Lung (tissue), 17 donors: ENCODE measurements at places on chromosomes 7 and 10. TPM values are rescaled to one million over a fixed set of nuclear protein-coding genes. Genes with fewer than 3 reads are reported as not detected.

Gene TAS2R40
- polyA plus RNA-seq: not detected

DNA sequence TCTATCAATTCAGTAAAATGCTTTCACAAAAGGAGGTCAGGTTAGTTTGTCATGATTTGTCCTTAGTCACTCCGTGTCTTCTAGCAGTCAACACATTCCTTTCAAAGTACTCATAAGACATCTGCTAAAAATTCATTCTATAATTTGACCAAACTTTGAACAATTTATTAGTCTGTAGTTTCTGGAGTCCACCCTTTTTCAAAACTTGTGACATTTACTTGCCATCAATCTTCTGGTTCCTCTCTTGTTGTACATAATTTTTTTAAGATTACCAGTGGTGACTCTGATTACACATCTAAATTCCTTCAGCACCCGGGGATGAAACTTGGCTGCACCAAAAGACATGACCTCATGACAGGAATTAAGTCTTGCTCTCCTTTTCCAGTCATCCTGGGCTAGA lies 130.1 kb downstream of the NEBL start:
- H3K27me3 ChIP-seq: no peaks in the 10 kb centered on the region
- DNase-seq: peak; percentile 11
- H3K27ac ChIP-seq: no peak overlapping the region
- H3K4me1 ChIP-seq: no peaks in the 10 kb centered on the region
- no peak overlapping the region for H3K4me3 ChIP-seq

DNA sequence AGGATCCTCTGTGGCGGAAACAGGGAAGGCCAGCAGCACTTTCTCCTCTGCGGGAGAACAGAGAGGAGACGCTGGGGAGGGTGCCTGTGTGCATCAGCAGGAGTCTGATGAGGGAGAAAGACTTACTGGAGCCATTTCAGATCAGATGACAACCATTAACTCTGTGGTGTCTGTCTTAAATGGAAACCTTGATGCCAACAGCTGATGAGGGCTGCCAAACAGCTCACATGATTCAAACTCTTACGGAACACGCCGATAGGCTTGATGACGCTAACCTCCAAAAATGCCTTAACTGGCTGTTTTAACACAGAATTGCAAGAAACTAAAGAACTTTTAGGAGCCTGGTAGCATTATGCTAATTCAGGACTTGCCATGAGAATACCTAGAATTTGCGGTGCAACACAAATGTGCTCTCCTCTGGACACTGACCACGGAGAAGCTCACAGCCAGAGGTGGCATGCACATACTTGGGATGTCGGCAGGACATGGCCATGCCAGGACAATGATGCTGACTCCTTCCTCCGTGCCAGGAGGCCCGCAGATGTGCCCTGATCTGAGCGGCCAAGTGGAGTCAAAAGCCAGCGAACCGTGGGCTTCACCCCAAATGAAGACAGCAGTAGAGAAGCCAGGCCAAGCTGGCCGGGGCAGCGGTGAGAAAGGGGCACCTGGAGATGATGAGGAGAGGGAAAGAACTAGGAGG lies 154.9 kb downstream of the ZMYND11 start:
- DNase-seq: no peak
- no peak overlapping the region for H3K27ac ChIP-seq
- peaks cover 12% of the 10 kb centered on the region for H3K36me3 ChIP-seq
- no peak overlapping the region for H3K4me3 ChIP-seq

DNA sequence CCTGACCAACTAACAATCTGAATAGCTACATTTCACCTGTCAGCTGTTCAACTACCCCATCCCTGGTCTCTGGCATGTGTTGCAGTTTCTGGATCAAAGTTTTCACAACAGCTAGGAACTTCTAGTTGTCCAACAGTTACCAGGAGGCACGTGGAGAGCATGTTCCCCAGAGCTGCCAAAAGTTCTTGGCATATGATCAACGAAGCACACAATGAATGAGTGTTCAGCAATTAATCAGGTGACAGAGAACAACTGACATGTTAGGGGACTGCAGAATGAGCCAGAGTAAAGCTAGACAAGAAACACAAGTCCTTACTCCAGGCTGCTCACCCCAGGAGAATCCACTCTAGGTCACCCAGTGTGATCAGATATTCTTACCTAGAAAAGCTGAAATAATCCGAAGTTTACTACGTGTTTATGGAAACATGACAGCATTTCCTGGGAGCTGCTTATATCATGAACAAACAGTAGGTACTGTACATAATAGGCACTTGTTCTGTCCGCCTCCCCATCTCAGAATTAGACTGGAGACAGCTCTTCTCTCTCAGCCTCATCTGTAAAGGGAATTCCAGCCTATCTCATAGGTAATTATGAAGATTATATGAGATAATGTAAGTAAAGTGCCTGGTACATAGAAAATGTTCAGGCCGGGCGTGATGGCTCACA lies 50.6 kb downstream of the ZNF438 start:
- H3K36me3 ChIP-seq: no peaks in the 10 kb centered on the region
- H3K4me3 ChIP-seq: no peak overlapping the region
- H3K27me3 ChIP-seq: no peaks in the 10 kb centered on the region
- peak; percentile 75 for DNase-seq

GRCh38 chr10:36943544-36943943 lies 181.9 kb upstream of the ANKRD30A start:
- no peaks in the 10 kb centered on the region for H3K4me1 ChIP-seq
- no peak for DNase-seq
- H3K27ac ChIP-seq: no peak overlapping the region

DNA sequence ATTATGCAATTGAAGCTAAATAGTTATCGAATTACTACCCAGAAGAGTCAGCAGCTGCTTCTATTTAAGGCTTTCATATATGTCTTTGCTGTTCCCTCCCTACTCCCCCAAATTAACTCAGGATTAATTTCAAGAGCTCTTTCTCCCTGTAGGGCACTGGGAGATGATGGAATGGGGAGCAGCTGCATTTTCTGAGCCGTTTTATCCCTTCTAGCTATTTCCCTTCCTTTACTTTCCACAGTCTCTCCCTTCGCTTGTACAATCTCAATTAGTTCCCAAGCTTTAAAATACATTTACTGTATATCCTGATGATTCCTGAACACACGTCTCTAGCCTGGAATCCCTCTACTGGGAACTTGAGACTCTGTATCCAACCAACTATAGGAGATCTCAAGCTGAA lies 19.8 kb upstream of the TSPAN12 start:
- no peak for DNase-seq
- H3K27ac ChIP-seq: no peak overlapping the region
- no peaks in the 10 kb centered on the region for H3K36me3 ChIP-seq
- no peak overlapping the region for H3K4me3 ChIP-seq
- no peaks in the 10 kb centered on the region for H3K27me3 ChIP-seq

DNA sequence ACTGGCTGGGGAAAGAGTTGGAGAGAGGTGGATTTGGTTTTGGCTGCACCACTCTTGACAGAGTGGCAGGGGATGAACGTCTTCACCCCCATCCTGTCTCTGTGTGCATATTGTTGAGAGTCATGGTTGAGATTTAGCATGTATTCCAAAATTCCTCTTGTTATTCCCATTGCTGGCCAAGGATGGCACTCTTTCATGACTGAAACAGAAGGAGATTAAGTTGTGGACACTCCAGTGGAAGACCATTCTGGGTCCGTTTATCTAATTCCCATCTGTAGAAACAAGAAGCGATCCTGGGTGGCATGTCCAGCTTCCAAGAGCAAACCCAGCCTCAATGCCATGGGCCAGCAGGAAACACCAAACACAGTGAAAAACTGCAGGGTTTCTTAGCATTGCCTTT lies 469.0 kb upstream of the IGFBP3 start:
- no peaks in the 10 kb centered on the region for H3K4me1 ChIP-seq
- H3K4me3 ChIP-seq: no peak overlapping the region
- no peaks in the 10 kb centered on the region for H3K36me3 ChIP-seq
- no peak for DNase-seq
- no peak overlapping the region for H3K27ac ChIP-seq

- H3K4me1 ChIP-seq: no peaks in the 10 kb centered on the region
- peak overlapping the region; percentile 86 for H3K27ac ChIP-seq
- DNase-seq: no peak
Observed at GRCh38 chr10:80158126-80158525, 25.6 kb downstream of the PLAC9 start.

- peaks cover 2% of the 10 kb centered on the region for H3K36me3 ChIP-seq
- no peaks in the 10 kb centered on the region for H3K27me3 ChIP-seq
- DNase-seq: no peak
- H3K27ac ChIP-seq: no peak overlapping the region
Observed at GRCh38 chr7:30813466-30813865, 42.2 kb downstream of the MINDY4 start.

GRCh38 chr10:72418679-72419078 lies 64.0 kb upstream of the DNAJB12 start:
- no peak overlapping the region for H3K4me3 ChIP-seq
- no peaks in the 10 kb centered on the region for H3K27me3 ChIP-seq
- H3K27ac ChIP-seq: no peak overlapping the region
- H3K4me1 ChIP-seq: no peaks in the 10 kb centered on the region
- DNase-seq: no peak

Gene ZNF727
- 0.08 TPM for polyA plus RNA-seq
